Stimulated activated naive CD4-positive, alpha-beta T cell treated with Interleukin-2 at 50 U/mL for 16 hours (primary cell): ENCODE measurements at places on chromosomes 13 and 19.

GRCh38 chr19:11397089-11397610 is 13.0 kb upstream of the EPOR start:
- no peak for DNase-seq

GRCh38 chr19:19366434-19367396 is 38.8 kb upstream of the GATAD2A start:
- DNase-seq = peak; percentile 56

- no peak for DNase-seq
Observed at GRCh38 chr19:7502552-7502951, 13.4 kb upstream of the ZNF358 start.

GRCh38 chr13:44652168-44652567 is 76.0 kb upstream of the TSC22D1 start:
- DNase-seq = no peak

DNA sequence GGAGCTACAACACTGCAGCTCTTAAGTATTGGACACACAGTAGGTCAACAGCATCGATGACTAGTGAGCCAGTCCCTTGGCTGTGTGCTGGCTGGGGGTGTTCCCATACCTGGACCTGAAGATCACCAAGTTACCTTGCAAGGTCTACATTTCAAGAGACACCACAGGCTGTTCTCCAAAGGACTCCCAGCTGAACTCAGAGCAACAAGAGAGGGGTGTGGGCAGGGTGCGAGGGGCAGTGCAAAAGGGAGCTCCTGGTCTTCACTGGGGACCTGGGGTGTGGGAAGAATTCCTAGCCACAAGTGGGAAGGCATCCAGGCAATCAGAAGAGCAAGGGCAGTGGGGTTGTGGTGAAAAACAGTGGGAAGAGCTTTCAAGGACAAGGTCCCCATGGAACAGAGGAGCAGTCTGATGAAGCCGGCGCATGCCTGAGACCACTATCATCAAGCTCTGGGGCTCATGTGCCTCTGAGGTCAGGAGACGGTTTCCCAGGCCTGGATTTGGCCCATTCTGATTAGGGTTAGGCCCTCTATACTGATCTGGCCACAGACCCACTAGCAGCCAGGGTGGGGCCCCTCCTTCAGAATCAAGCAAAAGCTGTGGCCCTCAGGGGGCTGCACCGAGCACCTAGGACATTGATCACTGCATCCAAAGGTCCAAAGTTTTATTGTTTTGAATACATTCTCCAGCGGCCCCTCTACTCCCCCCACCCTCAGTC is 4.7 kb upstream of the GSK3A start:
- DNase-seq = no peak
